Skin of body (tissue), 3 donors: ENCODE measurements at places on chromosomes 7 and 10. TPM values are rescaled to one million over a fixed set of nuclear protein-coding genes. Genes with fewer than 3 reads are reported as not detected.

DNA sequence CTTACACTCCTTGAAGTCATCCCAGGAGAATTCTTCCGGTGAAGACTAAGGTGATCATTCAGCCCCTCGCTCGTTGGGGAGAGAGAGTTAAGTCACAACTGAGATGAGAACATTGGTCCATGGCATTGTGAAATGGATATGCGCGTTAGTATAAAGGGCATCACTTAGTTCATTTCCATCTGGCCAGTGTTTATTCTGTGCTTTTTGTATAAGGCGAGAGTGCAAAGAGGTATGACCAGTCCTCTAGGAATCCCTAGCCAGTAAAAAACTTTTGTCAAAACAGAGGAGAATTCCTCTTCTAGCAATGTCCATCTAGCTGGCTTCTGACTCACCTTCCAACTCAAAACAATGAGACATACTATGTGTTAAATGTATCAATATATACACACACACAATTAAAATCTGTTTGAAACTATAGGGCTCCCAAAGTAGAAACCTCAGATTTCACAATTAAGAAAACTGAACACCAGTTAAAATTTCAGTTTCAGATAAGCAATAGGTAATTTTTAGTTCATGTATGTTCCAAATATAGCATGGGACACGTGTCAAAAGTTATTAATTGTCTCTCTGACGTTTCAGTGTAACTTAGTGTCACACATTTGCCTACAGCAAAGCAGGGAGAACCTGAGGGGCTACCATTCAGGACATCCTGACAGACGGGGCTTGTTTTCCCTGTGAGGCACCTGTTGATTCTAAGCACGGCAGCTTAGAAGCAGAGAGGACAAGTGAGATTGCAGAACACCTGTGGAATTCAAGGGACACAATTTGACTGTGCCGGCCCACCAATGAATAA, 158.9 kb downstream of the KLF6 start:
- DNase-seq: no peak

DNA sequence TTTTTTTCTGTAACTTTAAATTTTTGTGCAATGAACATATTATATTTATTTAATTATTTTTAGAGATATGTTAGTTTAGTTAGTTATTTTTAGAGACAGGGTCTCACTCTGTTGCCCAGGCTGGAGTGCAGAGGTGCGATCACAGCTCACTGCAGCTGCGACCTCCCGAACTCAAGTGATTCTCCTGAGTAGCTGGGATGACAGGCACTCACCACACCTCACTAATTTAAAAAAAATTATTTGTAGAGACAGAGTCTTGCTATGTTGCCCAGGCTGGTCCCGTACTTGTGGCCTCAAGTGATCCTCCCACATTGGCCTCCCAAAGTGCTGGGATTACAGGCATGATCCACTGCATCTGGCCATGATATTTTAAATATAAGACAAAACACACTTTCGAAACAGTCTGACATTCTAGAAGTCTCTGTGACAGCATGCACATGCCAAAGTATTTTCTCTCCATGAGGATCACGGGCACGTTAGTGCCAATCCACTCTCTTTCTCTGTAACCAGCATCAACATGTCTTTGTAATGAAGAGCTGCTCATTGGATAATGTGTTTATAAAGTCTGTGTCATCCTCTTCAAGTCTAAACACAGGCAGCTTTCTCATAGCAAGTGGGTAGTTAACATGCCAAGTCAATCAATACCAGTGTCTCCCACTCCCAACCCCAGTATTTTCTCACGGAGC, 137.4 kb downstream of the GLI3 start:
- no peak for DNase-seq

- DNase-seq: no peak
Observed at GRCh38 chr10:16392531-16393069, 44.2 kb upstream of the PTER start.

- no peak for DNase-seq
Observed at GRCh38 chr10:94085288-94085687, 91.6 kb downstream of the PLCE1 start.

GRCh38 chr10:98080494-98080893, 50.1 kb upstream of the CRTAC1 start:
- no peak for DNase-seq

- no peak for DNase-seq
Observed at GRCh38 chr10:32072025-32072800, 16.0 kb upstream of the KIF5B start.

DNA sequence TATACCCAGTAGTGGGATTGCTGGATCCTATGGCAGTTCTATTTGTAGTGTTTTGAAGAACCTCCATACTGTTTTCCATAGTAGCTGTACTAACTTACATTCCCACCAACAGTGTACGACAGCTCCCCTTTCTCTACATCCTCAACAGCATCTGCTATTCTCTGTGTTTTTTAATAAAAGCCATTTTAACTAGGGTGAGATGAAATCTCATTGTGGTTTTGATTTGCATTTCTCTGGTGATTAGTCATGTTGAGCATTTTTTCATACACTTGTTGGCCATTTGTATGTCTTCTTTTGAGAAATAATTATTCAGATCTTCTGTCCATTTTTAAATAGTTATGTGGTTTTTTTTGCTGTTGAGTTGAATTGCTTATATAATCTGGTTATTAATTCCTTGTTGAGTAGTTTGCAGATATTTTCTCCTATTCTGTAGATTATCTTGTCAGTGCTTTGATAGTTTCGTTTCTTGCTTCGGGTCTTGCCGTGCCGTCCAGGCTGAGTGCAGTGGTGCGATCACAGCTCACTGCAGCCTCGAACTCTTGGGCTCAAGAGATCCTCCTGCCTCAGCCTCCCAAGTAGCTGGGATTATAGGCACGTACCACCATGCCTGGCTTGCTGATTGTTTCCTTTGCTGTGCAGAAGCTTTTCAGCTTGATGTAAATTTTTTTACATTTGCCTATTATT, 12.0 kb downstream of the MTG1 start:
- no peak for DNase-seq

DNA sequence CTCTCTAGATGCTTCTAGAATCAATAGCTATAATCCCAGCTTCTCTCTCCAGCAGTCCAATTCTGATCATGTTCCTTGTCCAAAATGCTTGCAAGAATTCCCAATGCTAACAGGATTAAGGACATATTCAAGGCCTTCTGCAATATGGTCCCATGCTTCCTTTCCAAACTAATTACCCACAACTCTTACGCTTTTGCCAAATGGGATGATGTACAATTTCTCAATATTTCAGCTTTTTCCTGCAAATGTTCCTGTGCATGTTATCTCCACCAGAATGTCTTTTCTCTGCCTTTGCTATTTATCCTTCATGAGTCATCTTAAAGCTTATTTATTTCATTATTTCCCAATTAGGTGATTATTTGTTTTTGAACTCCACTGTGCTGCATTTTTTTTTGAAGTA, 556.4 kb downstream of the SORCS1 start:
- no peak for DNase-seq

- DNase-seq: no peak
Observed at GRCh38 chr7:42907316-42907715, 4.6 kb downstream of the C7orf25 start.

DNA sequence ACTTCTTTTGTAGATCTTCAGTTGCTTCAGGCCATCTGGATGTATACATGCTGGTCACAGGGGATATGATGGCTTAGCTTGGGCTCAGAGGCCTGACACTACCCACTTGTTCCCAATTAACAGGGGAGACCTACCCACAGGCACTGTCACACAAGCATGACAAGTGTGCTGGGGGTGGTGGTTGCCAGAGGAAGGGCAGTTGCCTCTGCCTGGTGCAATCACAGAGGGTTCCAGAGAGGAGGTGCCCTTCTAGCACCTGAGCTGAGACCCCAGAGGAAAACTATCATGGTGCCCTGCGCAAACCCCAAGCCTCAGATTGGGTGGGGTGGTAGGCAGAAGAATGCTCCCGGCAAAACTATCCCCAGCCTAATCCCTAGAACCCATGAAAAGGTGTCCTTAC, 65.6 kb upstream of the NANOS1 start:
- no peak for DNase-seq

DNA sequence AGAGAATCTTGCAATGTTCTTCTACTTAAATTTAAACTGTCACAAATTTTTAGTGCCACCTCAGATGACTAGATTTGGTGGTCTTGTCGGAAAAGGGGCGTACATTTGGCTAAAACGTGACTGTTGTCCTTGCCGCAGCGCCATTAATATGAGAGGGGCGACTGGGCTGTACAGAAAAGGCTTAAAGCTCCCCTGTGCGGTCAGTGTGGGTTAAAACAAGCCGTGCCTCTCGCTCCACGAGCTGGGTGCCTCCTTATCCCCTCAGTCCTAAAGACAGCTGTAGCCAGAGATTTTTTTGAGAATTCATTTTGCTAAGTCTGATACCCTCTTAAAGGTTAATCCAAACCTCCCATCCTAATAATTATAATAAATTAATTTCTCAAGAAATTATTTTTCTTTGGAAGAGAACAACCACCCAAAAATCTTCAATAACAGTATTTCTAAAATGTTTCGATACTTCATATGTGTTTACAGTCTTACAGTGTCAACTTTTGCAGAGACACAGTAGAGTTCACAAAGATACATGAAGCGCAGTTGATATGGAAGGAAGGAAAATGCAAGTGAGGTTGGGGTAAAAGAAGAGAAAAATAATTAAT, 68.6 kb downstream of the C7orf25 start:
- peak; percentile 34 for DNase-seq

- no peak for DNase-seq
Observed at GRCh38 chr10:121236621-121237020, 361.6 kb downstream of the FGFR2 start.

DNA sequence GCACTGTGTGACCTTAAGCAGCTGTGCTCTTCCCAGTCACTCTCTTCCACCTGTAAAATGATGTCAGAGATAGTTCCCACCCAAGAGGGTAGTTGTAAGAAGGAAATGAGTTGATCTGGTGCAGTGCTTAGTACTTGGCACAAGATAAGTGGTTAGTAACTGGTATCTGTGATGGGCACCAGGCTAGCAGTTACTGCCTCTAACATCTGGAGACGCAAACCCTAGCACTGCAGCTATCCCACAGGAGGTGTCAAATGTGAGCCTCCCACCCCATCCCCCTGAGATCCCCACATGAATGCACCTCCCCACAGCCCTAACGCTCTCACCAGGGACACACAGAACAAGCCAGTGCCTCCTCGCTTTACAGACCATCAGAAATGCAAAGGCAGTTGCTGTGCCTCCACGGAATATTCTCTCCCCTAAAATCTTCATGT, 72.0 kb downstream of the KCNMA1 start:
- no peak for DNase-seq

- DNase-seq: no peak
Observed at GRCh38 chr7:9125246-9125645, 691.8 kb downstream of the NXPH1 start.

- no peak for DNase-seq
Observed at GRCh38 chr10:71343392-71343773, 24.3 kb downstream of the SLC29A3 start.

- DNase-seq: no peak
Observed at GRCh38 chr7:129643550-129644170, 32.1 kb downstream of the NRF1 start.

GRCh38 chr10:71082960-71083715, 129.2 kb upstream of the UNC5B start:
- DNase-seq: no peak

- DNase-seq: no peak
Observed at GRCh38 chr10:99595236-99595635, 25.0 kb downstream of the SLC25A28 start.

- DNase-seq: no peak
Observed at GRCh38 chr10:59126991-59127390, 49.5 kb upstream of the PHYHIPL start.

DNA sequence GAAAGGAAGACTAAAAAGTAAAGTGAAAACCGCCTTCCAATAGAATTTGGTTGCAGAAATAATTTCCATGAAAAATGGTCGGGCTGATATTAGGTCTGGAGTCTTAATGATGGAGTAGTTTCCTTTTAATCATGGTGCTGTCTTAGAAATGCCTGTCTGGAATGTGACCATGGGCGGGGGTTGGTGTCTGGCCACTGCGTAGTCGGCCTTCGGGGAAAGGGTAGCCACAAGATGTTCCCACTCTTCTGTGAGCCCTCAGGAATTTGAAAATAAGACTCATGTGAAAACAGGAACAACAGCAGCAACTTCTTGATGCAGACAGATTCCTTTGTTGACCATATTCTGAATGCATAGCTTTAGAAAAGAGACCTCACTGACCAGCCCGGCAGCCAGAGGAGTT, 176.8 kb downstream of the KIAA1217 start:
- no peak for DNase-seq

- no peak for DNase-seq
Observed at GRCh38 chr7:87712571-87712970, 84.4 kb downstream of the RUNDC3B start.

GRCh38 chr7:104363355-104363754, 35.0 kb downstream of the LHFPL3 start:
- no peak for DNase-seq

- no peak for DNase-seq
Observed at GRCh38 chr10:45325116-45325515, 9.7 kb upstream of the OR13A1 start.

ESYT2 gene
- 58.0 TPM for total RNA-seq

WDR86 gene
- total RNA-seq: 14.0 TPM

METTL27 gene
- 3.2 TPM for total RNA-seq

INMT gene
- total RNA-seq: 5.9 TPM

ZNF862 gene
- 11.4 TPM for total RNA-seq

GPR26 gene
- total RNA-seq: not detected

COL13A1 gene
- total RNA-seq: 10.1 TPM

GRID1 gene
- total RNA-seq: 2.7 TPM

FANK1 gene
- 3.1 TPM for total RNA-seq

NRCAM gene
- 7.9 TPM for total RNA-seq
